GM18507 (cell line): ENCODE measurements at places on chromosomes 7 and 10.

DNA sequence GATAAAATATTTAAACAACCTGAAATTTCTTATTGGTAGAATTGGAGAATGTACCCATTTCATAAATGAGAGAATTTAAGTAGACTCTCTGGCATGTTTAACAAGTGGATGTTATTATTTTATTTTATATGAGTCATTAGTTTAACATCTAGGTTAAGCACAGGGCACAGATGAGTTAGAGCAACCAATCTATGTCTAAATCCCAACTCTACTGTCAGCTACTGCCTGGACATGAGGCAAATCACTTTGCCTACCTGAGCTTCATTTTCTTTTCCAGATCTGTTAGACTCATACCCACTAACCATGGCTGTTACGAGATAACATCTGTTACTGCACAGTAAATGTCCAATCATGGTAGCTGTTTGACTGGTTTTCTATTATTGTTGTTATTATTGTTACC is 251.1 kb downstream of the INHBA start:
- no peak for DNase-seq

DNA sequence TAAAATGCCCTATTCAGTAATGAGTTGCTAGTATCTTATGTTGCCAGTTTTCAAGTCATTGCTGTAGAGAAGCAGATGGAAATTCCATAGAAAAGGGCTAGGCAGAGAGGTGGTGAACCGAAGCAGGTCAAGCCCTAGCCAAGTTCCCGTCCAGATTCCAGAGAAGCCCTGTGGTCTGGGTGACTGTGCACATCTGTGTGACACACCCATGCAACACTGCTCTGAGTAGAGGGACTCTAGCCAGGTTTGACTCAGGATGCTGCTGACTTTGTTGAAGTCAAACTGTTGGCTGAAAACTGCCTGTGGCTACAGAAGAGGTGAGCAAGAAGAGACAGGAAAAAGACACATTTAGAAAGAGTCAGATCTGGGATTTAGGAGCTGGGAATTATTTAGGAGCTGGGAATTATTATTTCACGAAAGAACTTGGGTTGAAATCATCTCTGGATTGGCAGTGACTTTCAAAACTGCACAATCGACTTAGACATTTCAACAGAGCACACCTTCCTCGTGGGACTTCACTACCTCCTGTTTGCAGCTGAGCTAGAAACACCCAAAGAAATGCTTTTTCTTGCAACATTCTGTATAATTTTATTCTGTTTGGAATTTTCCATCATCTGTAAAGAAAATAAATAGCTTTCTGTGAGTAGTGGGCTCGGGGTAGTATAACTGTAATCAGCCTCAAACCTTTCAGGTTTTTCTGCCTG is 149.1 kb upstream of the PRKCQ start:
- no peak for DNase-seq

GRCh38 chr10:59588791-59589190 is 120.9 kb downstream of the SLC16A9 start:
- no peak for DNase-seq

- DNase-seq: no peak
These were observed 558 bp downstream of the ARHGAP22 start for GRCh38 chr10:48604039-48604990.

- DNase-seq: no peak
These were observed 304.2 kb downstream of the SDK1 start for GRCh38 chr7:3605222-3605621.

DNA sequence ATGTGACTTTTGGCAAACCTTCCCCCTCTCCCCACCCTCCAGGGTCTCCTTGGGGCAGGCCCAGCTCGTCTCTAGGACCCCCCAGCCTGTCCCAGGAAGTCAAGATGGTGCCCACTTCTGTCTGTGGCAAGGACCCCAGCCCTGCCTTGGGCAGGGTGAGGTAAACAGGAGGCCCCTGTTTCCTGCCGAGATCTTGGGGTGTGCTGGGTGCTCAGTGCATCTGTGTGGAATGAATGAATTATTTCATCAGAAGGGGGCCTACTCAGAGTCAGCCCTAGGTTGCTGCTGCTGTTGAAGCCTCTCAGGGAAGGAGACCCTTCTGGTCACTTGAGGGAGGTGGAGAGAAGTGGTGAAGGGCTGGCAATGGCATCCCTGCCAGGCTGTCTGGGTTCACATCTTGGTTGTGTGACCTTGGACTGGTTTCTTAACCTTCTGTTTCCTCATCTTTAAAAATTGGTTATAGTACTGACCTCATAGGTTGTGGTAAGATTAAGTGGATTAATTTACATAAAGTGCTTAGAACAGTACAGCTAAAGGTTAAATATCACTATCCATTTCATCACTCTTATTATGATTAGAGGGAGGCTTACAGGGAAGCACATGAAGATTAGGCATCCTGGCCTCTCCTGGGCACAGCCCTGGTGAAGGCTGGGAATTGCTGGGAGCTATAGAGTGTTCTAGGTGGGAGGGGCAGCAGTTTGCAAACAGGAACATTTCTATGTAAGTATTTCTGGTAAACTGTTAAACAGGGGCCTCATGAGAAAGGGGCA is 67.7 kb downstream of the ZMIZ1 start:
- no peak for DNase-seq

- no peak for DNase-seq
These were observed 712 bp downstream of the ITPRIP start for GRCh38 chr10:104337521-104337984.

GRCh38 chr7:28942168-28942567 is 16.0 kb downstream of the TRIL start:
- no peak for DNase-seq
